Effector memory CD4-positive, alpha-beta T cell (primary cell): ENCODE measurements at places on chromosomes 4 and X.

DNA sequence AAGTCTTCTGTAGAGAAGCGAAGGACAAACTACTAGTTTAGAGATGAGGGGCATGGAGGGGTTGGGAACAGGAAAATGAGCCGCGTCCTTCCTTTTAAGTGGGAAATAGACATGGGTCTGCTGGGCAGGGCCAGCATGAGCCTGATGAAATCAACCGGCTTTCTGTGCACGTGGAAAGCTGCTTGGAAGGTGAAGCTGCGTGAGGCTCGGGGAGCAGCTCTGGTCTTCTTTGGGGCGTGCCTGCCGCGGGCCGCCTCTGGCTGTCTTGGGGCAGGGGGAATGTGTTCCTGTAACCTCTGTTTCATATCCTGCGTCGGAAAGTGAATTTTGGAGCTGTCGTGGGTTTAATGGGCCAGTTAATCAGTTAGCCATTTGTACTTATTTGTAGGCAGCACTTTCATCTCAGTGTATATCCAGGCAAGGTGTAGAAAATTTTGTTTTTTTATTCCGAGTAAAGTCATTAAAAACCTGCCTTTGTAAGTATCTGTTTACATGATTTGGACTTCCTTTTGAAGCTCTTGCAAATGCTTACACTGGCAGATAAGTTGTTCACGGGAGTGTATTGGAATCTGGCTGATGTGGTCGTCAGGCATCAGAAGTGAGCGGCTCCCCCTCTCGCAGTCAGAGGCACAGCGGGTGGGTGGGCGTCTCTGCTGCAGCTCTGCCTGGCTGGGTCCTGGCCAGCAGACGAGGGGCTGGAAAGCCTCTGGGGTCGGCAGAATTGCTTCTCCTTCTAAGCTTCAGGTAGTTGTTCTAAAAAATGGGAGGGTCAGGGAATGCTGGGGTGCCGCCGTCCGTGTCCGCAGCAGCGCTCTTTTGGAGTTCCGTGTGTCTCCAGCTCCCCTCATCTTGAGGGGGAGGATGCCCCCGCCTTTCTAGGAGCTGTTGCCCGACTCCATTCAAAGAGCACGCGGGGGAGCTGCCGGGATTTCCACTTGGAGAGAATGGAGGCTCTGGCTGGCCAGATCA is 70.5 kb upstream of the HGFAC start:
- no peak for DNase-seq

DNA sequence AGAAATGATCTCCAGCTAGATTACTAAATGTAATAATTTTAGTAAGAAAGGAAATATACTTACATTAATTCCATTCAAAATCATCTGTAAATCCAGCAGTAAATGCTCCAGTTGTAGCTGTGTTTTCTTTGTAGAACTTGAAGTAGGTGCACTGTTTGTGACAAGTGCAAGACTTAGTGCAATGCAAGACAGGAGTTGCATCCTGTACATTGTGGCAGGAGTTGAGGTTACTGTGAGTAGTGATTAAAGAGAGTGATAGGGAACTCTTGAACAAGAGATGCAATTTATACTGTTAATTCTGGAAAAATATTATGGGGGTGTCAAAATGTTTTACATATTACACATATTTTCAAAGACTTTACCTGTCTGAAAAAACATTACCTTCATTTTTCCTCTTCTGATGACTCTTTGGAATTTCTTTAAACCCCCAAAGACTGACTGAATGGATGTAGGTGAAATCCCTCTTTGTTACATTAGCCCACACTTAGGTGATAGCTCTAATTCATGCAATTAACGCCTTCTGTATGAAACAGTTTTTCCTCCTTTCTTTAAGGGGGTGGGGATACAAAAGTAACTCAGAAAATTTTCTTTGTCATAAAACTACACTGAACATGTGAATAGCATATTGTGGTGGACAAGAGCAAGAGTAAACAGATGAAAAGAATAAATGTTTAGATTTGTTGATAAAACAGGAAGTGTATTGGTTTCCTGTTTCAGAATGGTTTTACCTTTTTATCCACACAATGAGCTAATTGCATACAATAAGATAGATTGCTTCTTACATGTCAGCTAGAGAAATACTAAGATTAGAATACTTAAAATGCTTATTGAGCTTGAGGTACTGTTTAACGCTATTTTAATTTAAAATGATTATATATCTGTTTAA is at the start of gene IL2:
Gene IL2 (minus strand): TSS at position 495 of the 886 bp plus-strand sequence. CDS start 285 bp downstream, at position 210.
- no peak for DNase-seq

GRCh38 chr4:179415037-179415846 is 1973.0 kb upstream of the AGA start:
- DNase-seq: no peak

DNA sequence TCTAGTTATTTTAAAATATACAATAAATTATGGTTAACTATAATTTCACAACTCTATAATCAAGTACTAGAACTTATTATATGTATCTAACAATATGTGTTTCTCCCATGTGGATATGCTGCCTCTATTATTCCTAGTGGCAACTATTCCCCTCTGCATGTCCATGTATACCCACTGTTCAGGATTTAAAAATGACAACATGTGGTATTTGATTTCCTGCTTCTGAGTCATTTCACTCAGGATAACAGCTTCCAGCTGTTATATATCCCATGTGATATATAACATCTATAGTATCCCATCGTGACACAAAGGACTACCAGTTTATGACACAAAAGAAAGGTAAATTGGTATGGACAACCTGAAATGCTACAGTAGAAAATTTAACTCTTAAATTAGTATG is 167.4 kb upstream of the TACR3 start:
- DNase-seq: no peak

GRCh38 chr4:140071806-140072205 is 82.2 kb downstream of the MAML3 start:
- DNase-seq: peak; percentile 9

- DNase-seq: no peak
Observed at GRCh38 chr4:115259642-115260041, 146.2 kb upstream of the NDST4 start.

- no peak for DNase-seq
Observed at GRCh38 chr4:53118676-53119075, 247.2 kb downstream of the SCFD2 start.

- no peak for DNase-seq
Observed at GRCh38 chr4:5503336-5503936, 204.9 kb downstream of the EVC2 start.

- no peak for DNase-seq
Observed at GRCh38 chr4:133598779-133599178, 449.7 kb downstream of the PCDH10 start.

GRCh38 chrX:76153221-76153620 is 19.6 kb upstream of the PBDC1 start:
- DNase-seq: no peak
